ENCODE measurements at places on chromosomes 1 and 21.

DNA sequence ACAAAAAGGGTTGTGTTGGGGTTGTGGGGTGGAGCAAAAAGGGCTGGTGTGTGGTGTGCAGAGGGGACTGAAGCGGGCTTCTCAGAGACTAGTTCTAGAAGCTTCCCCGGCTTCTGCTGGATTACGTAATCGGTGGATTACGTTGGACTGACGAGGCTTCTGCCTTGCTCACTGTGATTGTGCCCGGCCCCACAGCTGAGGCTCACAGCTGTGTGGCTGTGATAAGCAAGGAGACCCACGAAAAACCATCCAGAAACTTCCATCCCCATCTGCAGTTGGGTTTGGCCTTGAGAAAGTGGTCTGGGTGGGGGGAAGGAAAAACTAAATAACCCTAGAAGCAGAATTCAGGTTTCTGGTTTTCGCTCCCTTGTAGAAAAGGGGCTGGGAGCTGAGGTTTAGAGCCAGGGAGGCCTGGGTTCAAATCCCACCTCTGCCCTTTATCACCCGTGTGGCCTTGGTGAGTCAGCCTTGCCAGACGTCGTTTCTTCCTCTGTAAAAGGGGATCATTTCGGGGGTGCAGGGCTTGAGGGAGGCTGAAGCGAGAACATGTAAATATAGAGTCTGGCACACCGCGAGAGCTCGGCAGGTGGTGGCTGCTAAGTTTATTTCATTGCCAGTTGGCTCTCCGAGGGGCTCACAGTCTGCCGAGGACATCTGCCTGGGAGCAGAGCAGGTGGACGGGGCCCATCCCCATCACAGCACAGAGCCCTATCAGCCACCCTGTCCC, 30.4 kb upstream of the DISP3 start:
- DNase-seq = no peak

- DNase-seq = no peak
These were observed 566.2 kb upstream of the RGS18 start for GRCh38 chr1:191592039-191592438.

DNA sequence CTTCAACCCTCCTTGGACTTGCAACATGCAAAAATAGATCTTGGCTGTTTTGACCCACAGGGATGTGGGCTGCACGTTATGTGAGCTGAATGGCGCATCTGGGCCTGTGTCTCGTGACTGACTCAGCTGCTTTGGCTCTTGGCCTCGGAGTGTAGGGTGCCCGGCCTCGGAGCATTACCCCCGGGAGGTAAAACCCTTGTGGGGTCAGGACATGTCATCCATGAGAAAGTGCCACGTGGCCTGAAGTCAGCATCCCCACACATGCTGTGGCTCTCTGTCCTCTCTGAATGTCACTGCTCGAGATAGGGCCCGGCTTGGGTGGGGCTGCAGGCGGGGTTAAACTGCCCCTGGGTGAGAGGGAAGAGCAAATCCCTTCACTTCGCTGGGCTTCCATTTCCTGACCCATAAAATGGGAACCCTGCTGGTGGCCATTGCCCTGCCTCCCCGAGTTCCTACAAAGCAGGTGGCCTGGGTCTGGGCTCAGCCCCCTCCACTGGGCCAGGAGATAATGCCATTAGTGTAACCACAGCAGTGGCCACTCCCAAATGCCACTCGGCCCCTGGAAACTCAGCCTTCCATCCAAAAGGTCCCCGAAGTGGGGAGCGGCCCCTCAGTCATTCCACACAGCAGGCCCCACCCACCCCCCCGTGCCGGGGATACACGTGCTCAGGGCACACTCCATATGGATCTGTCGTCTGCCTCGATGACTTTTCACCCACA, 22.8 kb upstream of the TSPEAR start:
- DNase-seq = no peak

DNA sequence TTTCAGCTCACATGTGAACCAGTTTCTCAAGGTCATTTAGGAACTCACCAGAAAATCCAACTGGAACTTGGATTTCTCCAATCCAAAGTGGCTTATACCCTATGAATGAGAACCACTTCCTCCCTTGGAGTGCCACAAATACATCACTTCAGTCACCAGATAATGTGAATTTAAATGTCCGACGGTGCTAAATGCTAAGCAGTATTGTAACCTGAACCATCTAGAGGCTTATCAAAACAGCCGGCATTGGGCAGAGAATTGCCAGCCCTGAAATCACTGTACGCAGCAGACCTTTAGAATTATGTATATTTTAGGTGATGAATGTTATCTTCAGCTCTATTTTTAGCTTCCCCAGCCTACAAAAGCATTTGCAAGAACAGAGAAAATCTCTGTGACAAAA, 76.8 kb upstream of the COX20 start:
- DNase-seq = no peak

DNA sequence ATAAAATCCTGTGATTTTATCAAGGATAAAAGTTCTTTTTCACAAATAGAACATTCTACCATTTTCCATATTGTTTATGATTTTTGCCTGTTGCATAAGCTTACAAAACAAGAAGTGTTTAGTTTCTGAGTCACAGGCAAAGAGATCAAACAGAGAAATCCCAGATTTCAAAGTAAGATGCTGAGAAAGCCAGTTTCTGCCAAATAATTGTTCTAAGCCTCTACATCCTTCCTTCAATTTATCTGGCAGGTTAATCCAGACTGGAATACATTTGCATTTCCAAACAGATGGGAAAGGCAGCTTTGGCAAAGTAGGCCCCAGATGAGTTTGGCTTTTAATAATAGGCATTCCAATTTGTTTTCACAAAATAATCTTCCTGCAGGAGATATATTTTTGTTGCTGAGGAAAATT, 2.5 kb downstream of the SLC1A7 start:
- no peak for DNase-seq

DNA sequence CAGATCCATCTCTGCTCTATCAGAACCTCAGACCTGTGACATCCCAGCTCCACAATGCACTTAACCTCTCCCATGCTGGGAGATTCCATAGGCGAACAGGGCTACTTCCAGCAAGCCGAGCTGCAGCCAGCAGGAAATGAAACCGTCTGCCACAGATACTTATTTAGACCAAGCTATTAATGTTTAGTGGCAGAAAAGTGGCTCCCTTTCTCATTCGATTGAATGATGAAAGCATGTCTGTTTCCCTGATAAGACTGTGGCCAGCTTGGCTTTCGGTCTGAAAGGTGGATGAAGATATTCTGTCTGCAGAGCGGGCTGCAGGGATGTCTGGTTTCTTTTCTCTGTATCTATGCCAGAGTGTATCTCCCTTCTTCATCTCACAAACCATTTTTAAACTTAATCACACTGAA, 146.4 kb downstream of the GREM2 start:
- DNase-seq = no peak

Data from stimulated activated CD8-positive, alpha-beta memory T cell treated with anti-CD3 and anti-CD28 coated beads, Interleukin-4, amount 100 ng/mL, for 1 hour (primary cell).